ENCODE measurements at places on chromosomes 12 and 14.

- peaks cover 40% of the 10 kb centered on the region for H3K4me1 ChIP-seq
- no peak for DNase-seq
Observed at GRCh38 chr14:24147761-24148428, 597 bp downstream of the RNF31 start.

- no peak overlapping the region for H3K27ac ChIP-seq
- peaks cover 5% of the 10 kb centered on the region for H3K36me3 ChIP-seq
- H3K4me1 ChIP-seq: peaks cover 81% of the 10 kb centered on the region
Observed at GRCh38 chr12:104736307-104736706, 221.8 kb downstream of the SLC41A2 start.

- H3K36me3 ChIP-seq: no peaks in the 10 kb centered on the region
- no peaks in the 10 kb centered on the region for H3K4me1 ChIP-seq
- H3K4me3 ChIP-seq: no peak overlapping the region
Observed at GRCh38 chr12:131065279-131065678, 111.6 kb downstream of the ADGRD1 start.

DNA sequence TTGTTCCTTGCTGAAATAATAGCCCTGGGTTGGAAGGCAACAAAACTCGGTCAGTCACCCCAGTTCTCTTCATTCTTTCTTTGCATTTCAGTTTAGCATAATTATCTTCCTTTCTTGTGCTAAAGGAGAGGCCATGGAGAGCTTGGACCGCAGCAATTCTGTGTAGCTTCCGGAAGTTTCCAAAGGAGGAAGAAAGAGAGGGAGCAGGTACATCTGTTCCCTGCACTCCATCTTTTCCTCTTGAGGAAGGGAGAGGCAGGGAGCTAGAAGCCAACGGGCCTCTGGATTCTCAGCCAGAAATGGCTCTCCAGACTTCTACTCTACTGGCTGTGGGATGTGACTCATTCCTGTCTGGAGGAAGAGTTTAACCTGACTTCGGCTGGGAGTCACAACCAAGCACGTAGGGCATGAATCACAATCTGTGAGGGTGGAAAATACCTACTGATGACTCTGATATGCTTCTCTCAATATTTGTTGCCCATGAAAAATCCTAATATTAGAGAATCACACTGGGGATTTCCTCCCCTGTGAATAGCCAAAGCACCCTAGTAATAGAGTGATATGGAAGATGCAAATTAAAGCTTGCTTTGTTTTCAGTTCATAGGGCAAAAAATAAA is 17.0 kb downstream of the ANO6 start:
- no peak for DNase-seq
- H3K4me1 ChIP-seq: peaks cover 53% of the 10 kb centered on the region
- no peaks in the 10 kb centered on the region for H3K27me3 ChIP-seq
- peaks cover 17% of the 10 kb centered on the region for H3K36me3 ChIP-seq
- peak overlapping the region; percentile 5 for H3K4me3 ChIP-seq
- H3K27ac ChIP-seq: peak overlapping the region; percentile 76

DNA sequence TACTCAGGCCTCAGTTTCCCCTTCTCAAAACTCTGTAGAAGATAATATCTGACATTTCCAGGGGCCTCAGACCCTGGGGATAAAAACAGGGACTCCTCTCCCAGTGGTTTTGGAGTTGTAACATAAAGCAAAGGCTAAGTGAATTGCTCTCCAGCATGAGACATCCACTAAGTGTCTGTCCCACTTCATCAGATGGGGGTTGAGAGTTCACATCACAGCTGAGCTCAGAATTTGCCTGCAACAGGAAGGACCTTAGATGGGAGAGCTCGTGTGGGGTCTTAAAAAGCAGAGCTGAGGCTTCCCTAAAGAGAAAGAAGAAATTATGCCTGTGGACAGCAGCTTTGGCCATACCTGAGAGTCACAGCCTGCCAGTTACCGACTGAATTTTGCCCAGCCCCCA is 61.1 kb downstream of the TBX5 start:
- no peak overlapping the region for H3K27ac ChIP-seq
- no peaks in the 10 kb centered on the region for H3K4me1 ChIP-seq
- no peaks in the 10 kb centered on the region for H3K27me3 ChIP-seq
- H3K4me3 ChIP-seq: no peak overlapping the region
- no peak for DNase-seq

GRCh38 chr12:129772501-129773493 is 131.0 kb downstream of the TMEM132D start:
- no peaks in the 10 kb centered on the region for H3K27me3 ChIP-seq
- H3K27ac ChIP-seq: no peak overlapping the region
- no peaks in the 10 kb centered on the region for H3K4me1 ChIP-seq

- no peak overlapping the region for H3K27ac ChIP-seq
- DNase-seq: no peak
- H3K4me1 ChIP-seq: no peaks in the 10 kb centered on the region
- no peak overlapping the region for H3K4me3 ChIP-seq
Observed at GRCh38 chr12:92955997-92956663, 27.0 kb upstream of the EEA1 start.

DNA sequence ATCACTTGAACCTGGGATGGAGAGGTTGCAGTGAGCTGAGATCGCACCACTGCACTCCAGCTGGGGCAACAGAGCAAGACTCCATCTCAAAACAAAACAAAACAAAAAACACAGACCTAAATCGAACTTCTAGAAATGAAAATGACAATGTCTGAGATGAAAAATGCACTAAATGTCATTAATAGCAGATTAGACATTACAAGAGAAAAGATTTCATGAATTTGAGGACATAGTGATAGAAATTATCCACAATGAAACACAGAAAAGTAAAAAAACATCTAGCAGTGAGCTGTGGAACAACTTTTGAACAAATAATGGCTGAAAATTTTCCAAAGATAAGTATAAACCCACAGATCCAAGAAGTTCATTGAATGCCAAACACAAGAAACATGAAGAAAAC is 35.2 kb downstream of the BICDL1 start:
- peaks cover 8% of the 10 kb centered on the region for H3K4me1 ChIP-seq
- H3K27me3 ChIP-seq: no peaks in the 10 kb centered on the region
- DNase-seq: no peak
- no peak overlapping the region for H3K27ac ChIP-seq

DNA sequence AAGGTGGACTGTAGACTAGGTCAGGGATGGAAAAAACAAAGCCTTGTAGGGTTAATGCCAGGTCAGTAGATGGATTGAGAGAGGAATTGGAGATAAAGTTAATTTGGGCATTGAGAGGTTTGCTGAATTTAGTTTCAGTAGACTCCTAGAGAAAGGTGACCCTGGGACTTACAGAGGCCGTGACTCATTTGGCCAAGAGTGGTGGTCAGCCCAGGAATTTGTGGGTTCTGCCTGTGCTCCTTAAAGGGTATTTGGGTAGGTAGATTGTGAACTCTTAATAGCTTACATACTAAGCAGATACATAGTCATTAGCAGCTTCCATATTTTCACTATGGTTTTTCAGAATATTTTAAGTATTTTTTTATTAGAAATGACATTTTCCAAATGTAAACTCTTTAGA is 21.8 kb downstream of the PLEKHA5 start:
- H3K36me3 ChIP-seq: no peaks in the 10 kb centered on the region
- no peak overlapping the region for H3K4me3 ChIP-seq
- no peaks in the 10 kb centered on the region for H3K27me3 ChIP-seq
- no peak overlapping the region for H3K27ac ChIP-seq
- no peaks in the 10 kb centered on the region for H3K4me1 ChIP-seq

DNA sequence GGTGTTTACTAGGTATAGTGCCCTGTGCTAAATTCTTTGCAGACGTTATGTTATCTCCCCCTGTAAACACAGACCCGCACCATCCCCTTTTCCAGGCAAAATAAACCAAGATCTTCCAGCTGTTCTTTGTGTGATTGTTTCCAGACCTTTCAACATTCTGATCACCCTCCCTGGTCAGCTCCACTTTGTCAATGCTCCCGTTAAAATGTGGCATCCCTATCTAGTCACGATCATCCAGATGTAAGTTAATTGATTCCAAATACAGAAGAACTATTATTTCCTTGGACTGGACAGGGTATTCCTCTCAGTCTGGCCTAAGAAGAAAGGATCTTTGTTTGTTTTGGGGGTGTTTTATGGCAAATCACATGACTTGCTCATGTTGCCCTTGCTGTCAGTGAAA is 127.6 kb upstream of the ARID2 start:
- H3K4me1 ChIP-seq: no peaks in the 10 kb centered on the region
- no peak for DNase-seq
- no peak overlapping the region for H3K27ac ChIP-seq
- H3K27me3 ChIP-seq: peaks cover 13% of the 10 kb centered on the region
- no peak overlapping the region for H3K4me3 ChIP-seq

GRCh38 chr12:2332236-2332635 is 279.4 kb downstream of the CACNA1C start:
- DNase-seq: no peak
- H3K27ac ChIP-seq: no peak overlapping the region
- H3K36me3 ChIP-seq: no peaks in the 10 kb centered on the region
- H3K4me1 ChIP-seq: peaks cover 6% of the 10 kb centered on the region

GRCh38 chr12:116153983-116154382 is 123.5 kb downstream of the MED13L start:
- H3K4me3 ChIP-seq: no peak overlapping the region
- H3K4me1 ChIP-seq: peaks cover 19% of the 10 kb centered on the region
- H3K36me3 ChIP-seq: no peaks in the 10 kb centered on the region
- H3K27ac ChIP-seq: no peak overlapping the region

DNA sequence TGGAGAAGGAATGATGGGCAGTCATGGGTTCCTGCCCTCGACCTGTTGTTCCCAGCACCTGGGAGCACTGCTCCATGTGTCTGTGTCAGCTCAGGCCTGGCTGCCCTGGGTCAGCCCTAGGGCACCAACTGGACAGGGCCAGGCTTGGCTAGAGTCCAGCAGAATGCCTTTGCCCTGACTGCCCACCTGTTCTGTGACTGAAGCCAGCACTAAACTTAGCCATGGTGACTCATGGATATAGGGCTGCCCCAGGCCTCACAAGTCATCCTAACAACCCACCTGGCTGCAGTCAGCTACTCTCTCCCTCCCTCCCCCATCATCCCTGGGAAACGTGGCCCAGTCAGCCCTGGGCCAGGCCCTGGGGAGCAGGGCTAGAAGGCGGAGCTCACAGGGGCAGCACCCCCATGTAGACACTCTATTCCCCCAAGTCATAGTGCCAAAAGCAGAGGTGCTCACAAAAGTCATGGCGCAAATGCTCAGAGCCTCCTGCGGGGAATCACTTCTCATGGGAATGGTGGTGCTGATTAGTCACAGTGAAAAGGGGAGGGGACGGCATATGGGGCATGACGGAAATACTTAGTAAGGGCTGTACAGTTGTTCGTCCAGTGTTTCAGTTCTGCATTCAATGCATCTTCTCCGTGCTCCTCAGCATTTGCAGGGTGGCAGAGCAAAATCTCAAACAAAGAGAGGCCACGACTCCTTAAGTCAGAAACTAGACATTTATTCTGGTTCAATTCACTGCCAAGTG is 52.0 kb upstream of the NTF3 start:
- DNase-seq: no peak
- H3K27me3 ChIP-seq: no peaks in the 10 kb centered on the region
- H3K4me3 ChIP-seq: no peak overlapping the region
- H3K27ac ChIP-seq: no peak overlapping the region
- H3K36me3 ChIP-seq: no peaks in the 10 kb centered on the region

GRCh38 chr12:70275045-70275444 is 31.8 kb downstream of the CNOT2 start:
- H3K4me3 ChIP-seq: no peak overlapping the region
- peaks cover 33% of the 10 kb centered on the region for H3K4me1 ChIP-seq
- no peaks in the 10 kb centered on the region for H3K27me3 ChIP-seq
- no peak for DNase-seq
- H3K36me3 ChIP-seq: peaks cover 46% of the 10 kb centered on the region

GRCh38 chr12:5507401-5507935 is 75.6 kb downstream of the NTF3 start:
- no peaks in the 10 kb centered on the region for H3K4me1 ChIP-seq
- no peaks in the 10 kb centered on the region for H3K27me3 ChIP-seq
- H3K36me3 ChIP-seq: no peaks in the 10 kb centered on the region
- DNase-seq: no peak
- no peak overlapping the region for H3K4me3 ChIP-seq

- DNase-seq: peak; percentile 19
- no peak overlapping the region for H3K27ac ChIP-seq
- H3K27me3 ChIP-seq: peaks cover 16% of the 10 kb centered on the region
- no peaks in the 10 kb centered on the region for H3K36me3 ChIP-seq
Observed at GRCh38 chr14:67420102-67420739, 8.3 kb upstream of the PLEK2 start.

GRCh38 chr14:66109426-66109825 is 376.7 kb upstream of the CCDC196 start:
- peaks cover 8% of the 10 kb centered on the region for H3K4me1 ChIP-seq
- no peak overlapping the region for H3K27ac ChIP-seq
- H3K27me3 ChIP-seq: peaks cover 4% of the 10 kb centered on the region
- H3K36me3 ChIP-seq: no peaks in the 10 kb centered on the region
- no peak overlapping the region for H3K4me3 ChIP-seq
- no peak for DNase-seq

- H3K36me3 ChIP-seq: no peaks in the 10 kb centered on the region
- H3K27me3 ChIP-seq: peaks cover 3% of the 10 kb centered on the region
- H3K4me1 ChIP-seq: no peaks in the 10 kb centered on the region
Observed at GRCh38 chr14:67569651-67570290, 30.3 kb downstream of the PIGH start.

- no peak overlapping the region for H3K27ac ChIP-seq
- no peaks in the 10 kb centered on the region for H3K36me3 ChIP-seq
- no peaks in the 10 kb centered on the region for H3K27me3 ChIP-seq
- H3K4me3 ChIP-seq: no peak overlapping the region
Observed at GRCh38 chr12:90672081-90672480, 282.9 kb downstream of the CCER1 start.

- DNase-seq: no peak
- no peaks in the 10 kb centered on the region for H3K36me3 ChIP-seq
- no peak overlapping the region for H3K4me3 ChIP-seq
Observed at GRCh38 chr12:121769831-121770301, 23.6 kb downstream of the RHOF start.

- no peak for DNase-seq
- no peaks in the 10 kb centered on the region for H3K4me1 ChIP-seq
- H3K4me3 ChIP-seq: no peak overlapping the region
- H3K36me3 ChIP-seq: no peaks in the 10 kb centered on the region
- no peak overlapping the region for H3K27ac ChIP-seq
Observed at GRCh38 chr12:59559696-59560095, 36.1 kb upstream of the SLC16A7 start.

DNA sequence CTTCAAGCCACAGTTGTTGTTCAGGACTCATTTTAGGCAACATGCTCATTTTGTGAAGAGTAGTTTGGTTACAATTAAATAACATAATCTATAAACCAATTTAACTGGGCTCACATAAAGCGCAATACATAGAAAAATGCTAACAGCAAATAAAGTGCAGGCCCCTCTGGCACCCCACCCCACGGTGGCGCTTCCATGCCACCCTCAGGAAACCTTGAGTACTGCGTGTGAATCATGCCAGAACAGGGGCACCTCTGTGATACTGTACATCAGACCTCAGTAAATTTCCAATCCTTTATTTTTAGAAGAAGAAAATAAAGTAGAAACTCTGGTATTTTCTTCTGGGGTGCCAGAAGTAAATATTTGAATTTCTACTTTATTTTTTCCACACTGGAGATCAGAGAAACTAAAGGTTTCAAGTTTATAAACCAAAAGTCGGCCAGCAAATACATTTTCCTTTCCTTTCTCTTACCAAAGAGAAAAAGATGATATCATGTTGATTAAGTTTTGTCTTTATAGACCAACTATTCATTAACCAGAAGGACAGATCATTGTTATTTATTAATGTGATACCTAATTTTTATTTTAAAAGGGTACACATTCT is 316.8 kb downstream of the PAWR start:
- H3K36me3 ChIP-seq: no peaks in the 10 kb centered on the region
- H3K4me1 ChIP-seq: no peaks in the 10 kb centered on the region
- H3K27ac ChIP-seq: no peak overlapping the region
